ENCODE measurements at places on chromosomes 1 and 21.

DNA sequence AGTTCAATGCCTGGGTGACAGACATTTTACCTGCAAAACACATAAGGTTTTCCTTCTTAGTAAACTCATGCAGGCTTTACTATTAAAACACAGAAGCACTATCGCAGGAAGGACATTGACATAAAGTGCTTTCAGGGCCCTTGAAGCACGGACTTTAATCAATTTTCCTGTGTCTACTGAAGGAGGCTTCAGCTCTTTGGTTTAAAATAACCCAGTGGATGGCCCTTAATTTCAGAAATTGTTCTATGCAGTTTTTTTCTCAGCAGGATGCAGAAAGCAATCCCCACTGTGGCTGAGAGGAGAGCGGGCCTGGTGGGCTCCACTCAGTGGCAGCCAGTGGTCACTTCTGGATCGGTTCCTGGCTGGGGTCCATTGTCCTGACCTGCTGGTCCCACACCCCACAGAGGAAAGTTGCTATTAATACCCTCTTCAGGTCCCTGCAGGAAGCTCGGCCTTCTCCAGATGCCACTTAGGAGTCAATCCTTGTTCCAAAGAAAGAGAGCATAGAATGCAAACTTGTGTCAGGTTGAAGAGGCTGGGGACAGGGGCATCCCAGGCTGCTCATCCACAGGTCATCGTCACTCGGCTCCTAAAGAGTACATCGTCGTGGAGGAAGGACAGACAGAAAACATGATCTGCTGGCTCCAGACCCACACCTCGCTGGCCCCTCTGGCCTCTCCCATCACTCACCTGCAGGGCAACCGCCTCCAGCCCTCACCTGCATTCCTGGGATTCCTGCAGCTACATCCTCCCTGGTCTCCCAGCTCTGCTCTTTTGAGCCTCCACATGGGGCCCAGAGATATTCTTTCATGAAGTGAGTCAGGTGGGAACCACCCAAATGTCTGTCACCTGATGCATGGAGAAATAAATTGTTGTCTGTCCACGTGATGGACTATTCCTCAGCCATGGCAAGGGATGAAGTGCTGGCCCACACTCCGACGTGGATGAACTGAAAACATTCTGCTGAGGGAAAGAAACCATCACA lies 153.1 kb downstream of the PSMG1 start:
- DNase-seq = no peak

DNA sequence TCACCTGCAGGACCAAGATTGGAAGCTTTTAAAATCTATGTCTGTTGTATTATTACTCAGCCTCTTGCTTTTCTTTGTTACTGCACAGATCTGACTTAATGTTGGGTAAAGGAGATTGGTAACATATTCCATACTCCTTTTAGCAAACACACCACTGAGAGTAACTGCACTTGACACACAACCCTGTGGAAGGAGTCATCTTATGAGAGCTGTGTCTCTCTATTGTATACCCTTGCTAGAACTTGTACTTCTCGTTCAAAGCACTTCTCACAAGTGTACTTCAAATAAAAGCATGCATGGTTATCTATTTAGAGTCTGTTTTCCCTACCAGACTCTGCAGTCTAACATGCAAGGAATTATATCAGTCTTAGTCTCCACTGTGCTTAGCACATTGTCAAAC lies 813.4 kb downstream of the ADGRL2 start:
- no peak for DNase-seq

DNA sequence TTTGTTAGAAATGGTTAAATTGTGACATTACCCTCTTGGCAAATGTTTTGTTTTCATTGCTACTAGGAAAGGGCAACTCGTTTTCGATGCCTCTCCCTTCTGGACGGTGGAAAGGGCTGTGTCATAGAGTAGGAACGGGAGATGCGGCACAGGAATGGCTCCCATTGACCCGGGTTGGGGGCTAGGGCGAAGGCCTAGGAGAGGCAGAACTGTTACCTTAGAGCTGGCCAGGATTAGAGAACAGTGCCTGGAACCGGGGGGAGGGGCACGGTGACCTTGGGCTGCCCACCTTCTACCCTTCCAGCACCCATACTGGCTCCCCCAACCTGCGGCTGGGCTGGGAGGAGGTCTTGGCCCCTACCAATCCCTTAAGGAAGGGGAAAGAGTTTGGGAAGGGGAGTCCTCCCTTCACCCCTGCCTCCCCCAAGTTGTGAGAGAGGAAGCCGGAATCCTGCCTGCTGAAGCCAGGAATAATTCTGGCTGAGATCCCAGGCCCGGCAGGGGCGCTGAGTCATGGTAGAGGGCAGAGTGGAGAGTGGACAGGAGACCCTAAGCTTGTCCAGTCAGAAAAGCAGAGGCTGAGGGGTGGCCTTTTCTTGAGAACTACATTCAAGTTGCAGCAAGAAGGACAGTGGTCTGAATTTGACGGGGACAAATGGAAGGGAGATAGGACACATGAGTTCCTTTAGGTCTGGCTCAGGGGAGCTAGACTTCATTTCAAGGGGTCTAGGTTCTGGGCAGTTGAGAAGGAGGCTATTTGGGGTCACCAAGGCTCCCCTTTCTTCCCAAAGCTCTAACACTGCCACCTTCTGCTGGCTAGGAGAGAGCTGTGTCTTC lies 8.2 kb downstream of the LMNA start:
- DNase-seq = no peak

DNA sequence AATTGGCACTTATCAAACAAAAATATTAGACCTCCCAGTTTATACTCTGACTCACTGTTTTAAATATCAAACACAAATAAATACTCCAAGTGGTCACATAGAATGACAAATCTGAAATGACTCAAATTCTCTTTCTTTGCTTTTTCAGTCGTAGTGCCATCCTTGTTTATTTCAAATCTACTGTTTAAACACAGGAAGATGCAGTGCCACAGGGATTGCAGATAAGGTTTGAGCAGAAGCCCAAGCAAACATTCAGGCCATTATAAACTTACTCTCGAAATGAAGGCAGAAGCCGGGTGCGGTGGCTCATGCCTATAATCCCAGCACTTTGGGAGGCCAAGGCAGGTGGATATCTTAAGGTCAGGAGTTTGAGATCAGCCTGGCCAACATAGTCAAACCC lies 255.4 kb upstream of the PLXNA2 start:
- no peak for DNase-seq

GRCh38 chr1:155037043-155037442 lies 3.4 kb downstream of the DCST1 start:
- no peak for DNase-seq

DNA sequence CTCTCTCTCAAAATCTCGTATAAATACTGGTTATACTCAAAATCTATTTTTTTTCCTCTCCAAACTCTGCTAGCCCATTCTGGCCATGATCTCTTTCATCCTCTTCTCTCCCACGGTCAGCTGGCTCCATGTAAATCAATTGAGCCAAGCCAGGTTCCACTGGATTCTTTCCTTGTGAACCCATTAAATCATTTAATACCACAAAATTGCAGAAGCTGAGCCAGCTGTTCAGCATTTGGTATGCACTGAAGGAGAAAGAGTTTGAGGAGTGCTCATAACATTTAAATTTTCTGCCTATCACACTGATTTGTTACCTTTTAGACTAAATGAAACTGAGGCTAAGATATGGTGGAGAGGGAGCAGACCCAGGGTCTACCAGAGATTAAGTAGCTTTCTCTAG lies 29.1 kb upstream of the TADA1 start:
- no peak for DNase-seq

DNA sequence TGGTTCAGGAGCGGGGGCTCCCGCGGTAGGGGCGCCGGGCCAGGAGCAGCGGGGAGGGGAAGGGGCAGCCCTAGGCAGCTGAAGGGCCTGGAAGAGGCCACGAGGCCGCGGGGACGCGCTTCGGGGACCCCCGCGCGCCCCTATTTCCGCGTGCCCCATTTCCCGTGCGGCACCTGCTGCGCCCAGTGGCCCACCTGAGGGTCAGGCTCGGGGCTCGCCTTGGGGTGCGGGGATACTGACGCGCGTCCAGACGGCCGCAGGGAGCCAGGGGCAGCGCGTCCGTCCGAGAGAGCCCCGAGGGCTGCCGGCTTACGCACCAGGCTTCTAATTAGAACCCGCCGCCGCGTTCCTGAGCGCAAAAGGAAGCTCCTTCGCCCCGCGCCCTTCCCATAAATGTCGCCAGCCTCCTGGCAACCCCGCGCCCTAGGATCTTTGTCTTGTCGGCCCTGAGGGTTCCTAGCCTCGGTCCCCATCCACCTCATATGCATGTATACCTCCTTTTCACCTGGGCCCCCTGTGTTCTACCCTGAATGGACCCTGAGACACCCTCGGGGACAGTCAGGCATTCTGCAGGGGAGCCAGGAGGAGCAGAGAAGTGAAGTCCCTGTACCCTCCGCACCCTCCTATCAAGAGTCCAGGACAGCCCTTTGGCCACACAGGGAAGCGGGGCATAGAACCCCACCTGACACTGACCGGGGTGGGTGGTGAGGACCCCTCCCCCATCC lies 1.8 kb downstream of the WNT3A start:
- DNase-seq = no peak

DNA sequence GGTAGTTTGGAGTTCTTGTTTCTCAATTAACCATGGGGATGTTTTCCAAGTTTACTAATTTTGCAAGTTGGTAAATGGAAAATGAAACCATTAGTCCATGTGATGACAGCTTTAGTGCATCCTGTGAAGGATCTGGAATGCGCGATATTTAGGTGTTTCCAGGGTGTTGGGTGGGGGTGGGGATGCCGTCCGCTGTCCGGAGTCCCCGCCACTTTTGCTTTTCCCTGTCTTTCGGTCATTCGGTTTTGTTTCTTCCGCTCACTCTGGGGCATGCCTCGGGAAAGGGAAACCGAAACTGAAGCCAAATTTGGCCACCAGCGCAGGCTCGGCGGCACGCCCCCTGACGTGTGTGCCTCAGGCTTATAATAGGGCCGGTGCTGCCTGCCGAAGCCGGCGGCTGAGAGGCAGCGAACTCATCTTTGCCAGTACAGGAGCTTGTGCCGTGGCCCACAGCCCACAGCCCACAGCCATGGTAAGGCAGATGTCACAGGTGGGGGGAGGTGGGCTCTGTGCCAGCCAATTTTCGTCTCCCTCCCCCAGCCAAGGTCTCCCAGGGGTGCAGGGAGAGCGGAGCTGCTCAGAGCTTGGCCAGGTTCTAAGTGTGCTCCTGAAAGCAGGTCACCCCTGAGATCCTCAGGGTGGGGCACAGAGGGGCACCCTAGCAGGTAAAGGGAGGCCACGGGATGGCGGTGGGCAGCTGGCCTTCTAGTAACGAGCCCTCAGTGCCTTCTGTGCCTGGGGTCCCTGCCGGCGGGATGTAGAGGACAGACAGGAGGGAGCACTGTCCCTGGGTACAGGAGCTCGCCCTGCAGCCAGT lies at the start of gene ISG15:
Gene ISG15 (plus strand): TSS at position 393 of the 817 bp plus-strand sequence. CDS start 77 bp downstream, at position 470.
- DNase-seq = peak; percentile 78

Measured in activated T-cell treated with anti-CD3 and anti-CD28 coated beads for 24 hours (primary cell).